Thymus (tissue), 14 donors: ENCODE measurements at places on chromosomes 5 and 9. TPM values are rescaled to one million over a fixed set of nuclear protein-coding genes. Genes with fewer than 3 reads are reported as not detected.

GRCh38 chr5:523441-524222 lies 617 bp downstream of the SLC9A3 start:
- no peak for DNase-seq

GRCh38 chr9:81597419-81598122 lies 91.8 kb downstream of the TLE1 start:
- peak; percentile 72 for DNase-seq

DNA sequence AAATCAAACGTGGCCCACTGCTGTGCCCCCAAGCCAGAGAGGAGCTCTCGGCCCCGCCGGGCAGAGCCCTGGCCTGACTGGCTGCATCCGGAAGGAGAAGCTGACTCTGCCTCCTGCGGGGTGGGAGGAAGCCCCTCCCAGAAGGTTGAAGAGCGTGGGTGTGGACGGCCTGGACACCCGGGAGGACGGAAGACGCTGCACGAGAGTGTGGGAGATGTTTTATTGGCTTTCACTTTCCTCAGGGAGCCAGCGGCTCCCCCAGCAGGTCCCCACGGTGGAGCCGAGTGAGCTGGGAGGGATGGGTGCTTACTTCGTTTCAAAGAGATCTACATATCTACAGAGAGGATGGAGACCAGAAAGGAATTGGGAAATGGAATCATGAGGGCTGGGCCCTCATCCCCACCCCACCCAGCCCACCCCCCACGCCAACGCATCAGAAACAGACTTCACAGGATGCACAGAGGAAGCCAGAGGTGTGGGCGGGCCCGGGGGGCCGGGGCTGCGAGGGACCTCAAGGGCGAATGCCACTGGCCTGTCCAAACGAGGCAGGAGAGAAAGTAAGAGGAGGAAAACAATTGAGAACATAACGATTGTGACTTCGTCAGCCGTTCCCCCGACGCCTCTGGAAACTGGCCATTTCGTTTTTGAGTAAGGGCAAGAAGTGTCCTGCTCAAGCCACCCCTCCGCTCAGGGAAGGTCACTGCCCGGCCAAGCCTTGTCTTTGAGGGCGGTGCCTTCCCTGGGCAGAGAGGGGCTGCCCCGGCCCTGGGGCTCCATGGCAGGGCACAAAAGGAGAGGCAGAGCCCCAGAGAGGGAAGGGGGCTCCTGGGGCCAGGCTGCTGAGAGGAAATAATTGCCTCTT lies 32.1 kb downstream of the FAM163B start:
- DNase-seq = no peak

DNA sequence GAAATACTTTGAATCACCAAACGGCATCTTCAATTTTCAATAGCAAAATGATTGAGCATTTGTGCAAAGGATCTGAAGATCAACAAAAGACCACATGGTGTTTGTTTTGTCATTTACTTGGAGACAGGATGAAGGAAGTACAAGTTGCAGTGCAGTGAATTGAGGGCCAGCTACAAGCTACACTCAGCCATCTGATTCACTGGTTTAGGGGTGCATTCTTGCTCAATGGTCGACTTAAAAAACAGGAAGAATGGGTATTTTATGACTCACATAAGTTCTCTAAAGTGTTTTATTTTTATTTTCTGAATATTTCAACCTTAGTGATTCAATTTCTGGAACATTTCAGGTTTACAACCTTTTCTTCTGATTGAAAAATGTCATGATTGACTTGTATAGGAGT lies 412.1 kb upstream of the ADAMTSL1 start:
- DNase-seq = no peak

DNA sequence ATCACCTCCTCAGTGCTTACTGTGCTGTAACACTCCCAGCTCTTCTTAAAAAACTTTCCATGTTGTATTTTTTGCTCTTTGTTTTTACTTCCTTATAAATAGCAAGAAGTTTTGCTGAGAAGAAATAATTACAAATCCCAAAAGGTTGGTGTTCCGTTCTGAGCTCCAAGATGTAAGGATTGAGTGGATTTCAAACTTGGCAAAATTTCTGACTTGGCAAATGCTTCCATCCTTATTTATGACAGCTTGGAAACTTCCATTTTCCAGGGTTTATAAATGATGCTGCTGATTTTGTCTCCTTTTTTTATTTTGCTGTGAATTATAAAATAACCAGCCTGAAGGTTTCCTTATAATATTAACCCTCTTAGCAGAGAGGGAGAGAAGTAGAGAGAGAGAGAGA lies 151.9 kb downstream of the NTRK2 start:
- no peak for DNase-seq

DNA sequence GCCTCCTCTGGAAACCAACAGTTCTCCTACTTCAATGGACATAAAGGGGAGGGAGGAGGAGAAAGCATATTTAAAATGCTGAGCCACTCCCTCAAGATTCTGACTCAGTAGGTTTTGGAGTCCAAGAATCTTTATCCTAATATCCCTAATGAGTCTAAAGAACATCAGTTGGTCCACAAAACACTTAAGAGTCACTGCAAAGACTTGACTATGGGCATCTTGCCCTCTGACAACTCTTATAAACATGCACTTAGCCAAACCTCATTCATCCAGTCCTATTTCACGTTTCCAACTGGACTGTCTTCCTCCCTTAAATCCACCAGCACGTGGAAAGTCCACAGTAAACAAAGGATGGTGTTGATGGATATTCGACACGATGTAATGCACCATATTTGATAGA lies 172.5 kb downstream of the FAM114A2 start:
- DNase-seq = no peak

DNA sequence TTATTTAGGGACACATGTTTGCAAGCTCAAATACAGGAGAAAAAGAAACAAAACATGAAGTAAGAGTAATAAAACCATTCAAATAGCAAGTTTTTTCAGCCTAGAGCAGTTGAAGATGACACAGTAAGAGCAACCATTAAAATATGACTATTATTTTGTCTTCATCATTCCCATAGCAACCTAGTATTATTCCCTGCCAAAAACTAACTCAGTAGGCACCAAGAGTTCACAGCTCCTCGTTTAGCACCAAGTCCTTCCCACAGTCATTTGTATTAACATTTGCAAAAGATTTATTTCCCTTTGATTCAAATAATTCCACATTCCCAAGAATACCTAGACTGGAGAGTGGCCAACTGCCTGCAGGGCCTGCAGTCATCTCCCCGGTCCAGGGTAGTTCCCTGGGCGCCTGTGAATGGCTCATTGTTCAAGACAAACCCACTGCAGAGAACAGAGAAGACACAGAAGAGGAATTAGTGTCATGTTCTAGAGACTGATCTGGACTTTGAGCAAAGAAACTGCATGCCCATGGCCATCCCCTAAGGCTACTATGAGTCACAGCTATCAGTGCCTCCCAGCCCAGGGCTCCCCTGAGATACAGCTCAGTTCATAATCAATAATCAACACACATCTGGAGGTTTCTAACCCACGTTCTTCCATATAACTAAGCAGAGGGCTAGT lies 139.1 kb upstream of the MAP3K1 start:
- DNase-seq = no peak

- no peak for DNase-seq
These were observed 67.2 kb downstream of the NRG2 start for GRCh38 chr5:139975942-139976341.

DNA sequence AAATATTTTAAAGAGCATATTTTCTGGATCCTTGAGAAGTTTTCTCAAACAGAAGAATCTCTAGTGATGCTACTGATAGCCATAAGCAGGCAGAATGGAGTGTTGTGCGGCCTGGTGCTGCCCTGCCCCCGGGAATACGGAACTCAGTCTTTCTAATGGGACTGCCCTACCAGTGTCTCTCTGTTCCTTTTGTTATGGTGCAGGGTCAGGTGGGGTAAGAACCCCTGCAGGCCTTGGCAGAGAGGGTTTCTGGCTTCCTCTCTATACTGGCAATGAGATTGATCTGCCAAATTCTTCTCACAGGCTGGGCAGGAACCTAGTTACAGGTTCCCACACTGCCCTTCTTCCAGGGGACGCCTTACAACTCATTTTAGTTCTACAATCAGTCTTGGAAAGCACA lies 2.6 kb downstream of the IL5 start:
- DNase-seq = no peak

Gene SHROOM1
- 6.2 TPM for polyA plus RNA-seq

DNA sequence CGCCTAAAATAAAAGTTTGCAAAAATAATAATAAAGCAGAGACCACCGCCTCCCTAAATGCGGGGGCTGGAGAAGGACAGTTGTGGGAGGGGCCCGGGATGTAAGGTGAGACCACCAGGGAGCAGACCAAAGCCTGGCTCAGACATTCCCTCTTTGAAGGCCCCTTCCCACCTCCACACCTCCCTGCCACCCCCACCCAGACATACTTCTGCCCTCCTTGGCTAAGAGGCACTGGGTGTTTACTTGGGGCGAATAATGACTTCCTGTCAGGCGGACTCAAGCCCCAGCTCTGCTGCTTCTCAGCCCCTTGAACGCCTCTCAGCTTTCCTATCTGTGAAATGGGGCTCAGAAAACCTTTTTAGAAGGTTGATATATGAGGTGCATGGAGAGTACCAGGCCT lies 58.8 kb upstream of the GGTA1 start:
- DNase-seq = no peak

DNA sequence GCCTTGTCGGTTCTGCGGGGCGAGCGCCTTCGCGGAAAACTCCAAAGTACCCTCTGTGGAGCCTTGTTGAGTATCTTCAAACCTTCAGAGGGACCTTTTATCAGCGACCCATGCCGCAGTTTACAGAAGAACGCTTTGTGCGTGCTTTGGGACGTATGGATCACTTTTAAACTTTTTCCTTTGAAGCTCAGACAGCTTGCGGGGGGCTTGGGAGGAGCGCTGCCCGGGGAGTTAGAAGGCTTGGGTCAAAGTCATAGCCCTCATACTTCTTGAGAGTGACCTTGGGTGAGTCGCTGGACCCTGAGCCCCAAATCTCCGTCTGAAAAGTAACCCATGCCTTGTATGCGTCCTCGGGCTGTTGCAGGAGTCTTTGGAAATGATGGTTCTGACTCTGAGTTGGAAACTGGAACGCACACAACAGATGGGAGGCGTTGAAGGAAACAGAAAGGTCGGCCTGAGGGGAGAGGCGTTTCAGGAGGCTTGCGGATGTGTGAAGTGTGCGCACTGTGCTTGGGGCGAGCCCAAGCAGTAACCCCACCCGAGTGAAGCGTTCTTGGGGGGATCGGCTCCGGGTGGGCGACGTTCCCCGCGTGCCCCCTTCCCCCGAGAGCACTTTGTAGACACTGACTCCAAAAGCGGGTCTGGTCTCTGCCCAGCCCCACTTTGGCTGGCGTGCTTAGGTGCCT lies 661 bp upstream of the SLC25A51 start:
- DNase-seq = no peak

- DNase-seq = no peak
These were observed 15.0 kb upstream of the C5orf58 start for GRCh38 chr5:170217831-170218230.

DNA sequence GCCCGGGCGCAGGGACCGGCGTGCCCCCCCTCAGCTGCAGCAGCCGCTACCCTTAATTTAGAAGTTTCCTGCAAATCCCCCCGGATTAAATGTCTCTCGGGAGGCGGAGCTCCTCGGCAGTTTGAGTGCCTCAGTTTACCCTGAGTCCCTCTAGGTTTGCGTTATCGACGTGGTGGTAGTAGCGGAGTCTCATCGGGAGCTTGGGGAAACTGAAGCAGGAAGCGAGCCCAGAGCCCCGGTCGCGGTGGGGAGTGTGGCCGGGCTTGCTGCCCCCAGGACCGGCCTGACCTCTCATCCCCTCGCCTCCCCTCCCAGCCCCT lies 529 bp upstream of the TPM2 start:
- no peak for DNase-seq

GRCh38 chr9:2486988-2487387 lies 134.6 kb upstream of the VLDLR start:
- DNase-seq = no peak

Gene ZNF658
- polyA plus RNA-seq = 3.6 TPM

Gene CD72
- 23.6 TPM for polyA plus RNA-seq

Gene RNF14
- 31.9 TPM for polyA plus RNA-seq

GRCh38 chr9:860706-861105 lies 19.2 kb downstream of the DMRT1 start:
- no peak for DNase-seq

- no peak for DNase-seq
These were observed 166.1 kb downstream of the SLC28A3 start for GRCh38 chr9:84174486-84174885.

DNA sequence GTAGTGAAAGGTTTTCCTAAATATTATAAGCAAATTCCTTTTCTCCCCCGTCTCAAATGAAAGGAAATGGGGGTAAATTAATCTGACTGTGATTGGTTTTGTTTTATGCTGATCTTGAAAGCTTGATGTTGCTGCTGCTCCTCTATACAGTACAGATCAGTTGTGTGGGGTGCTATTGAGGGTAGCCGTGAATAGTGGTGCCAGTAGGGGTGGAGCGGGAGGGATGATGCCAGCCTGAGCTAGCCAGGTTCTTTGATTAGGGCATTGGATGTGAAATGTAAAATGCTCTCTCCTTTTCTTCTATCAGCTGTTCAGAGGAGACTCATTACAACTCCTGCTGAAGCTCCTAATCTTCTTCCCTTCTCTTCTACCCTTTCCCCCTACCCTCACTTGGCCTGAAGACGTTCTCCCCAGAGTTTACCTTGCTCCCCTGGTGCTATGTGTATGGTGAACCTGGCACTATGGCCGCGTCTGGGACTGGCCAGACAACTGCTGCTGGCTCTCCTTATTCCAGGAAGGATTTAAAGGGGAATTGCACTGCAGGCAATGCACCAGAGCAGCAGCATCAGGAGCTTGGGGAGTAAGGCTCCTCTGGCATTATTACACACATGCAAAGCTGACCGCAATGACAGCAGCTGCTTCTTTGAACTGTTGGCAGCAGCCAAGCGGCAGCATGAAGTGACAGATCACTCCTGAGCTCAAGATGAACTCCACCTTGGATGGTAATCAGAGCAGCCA lies 566 bp downstream of the GPR21 start:
- peak; percentile 68 for DNase-seq

DNA sequence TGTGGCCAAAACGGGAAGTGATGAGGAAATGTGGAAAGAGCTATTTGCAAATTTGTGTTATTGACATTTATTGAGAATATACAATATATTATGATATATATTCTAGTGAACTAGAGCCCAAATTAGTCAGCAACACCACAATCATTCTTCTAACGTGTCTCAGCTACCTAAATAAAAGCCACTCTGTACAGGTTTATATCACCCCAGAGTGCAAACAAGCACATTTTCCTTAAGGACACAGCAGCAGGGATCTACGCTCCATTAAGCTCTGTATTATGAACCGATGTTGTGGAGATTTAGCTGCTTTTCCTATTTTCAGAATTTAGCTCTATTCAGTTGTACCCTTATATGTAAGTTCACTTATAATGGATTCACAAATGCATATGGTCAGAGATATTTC lies 77.9 kb downstream of the CDH18 start:
- DNase-seq = no peak

GRCh38 chr9:35898337-35898736 lies 7.7 kb upstream of the HRCT1 start:
- DNase-seq = no peak

Gene SLC36A3
- polyA plus RNA-seq = under 0.01 TPM
